ENCODE measurements at places on chromosomes 4 and X.
A peak's percentile ranks its signal among the peaks of the same experiment; 100 is the strongest.

- no peak for DNase-seq
Measured at GRCh38 chrX:119753001-119753400, 5.4 kb upstream of the SOWAHD start.

DNA sequence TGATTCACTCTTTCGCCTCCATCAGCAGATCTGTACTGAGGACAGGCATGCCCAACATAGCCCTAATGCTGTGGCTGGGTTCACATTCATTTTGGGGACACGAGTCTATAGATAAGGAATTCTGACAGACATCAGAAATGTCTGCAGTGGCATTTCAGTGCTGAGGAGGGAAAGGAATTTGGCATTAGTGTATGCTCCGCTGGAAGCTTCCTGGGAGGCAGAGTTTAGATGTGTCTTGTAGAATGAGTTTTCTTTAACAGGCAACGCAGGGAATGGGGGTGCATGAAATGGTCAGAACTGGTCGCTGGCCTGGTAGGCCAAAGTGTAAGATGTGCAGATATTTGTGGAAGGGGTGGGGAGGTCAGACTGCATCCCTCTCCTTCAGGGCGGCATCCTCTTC, 43.5 kb upstream of the ZNF518B start:
- DNase-seq = no peak

GRCh38 chrX:112819008-112819640, 21.5 kb downstream of the AMOT start:
- no peak for DNase-seq

- DNase-seq = no peak
Measured at GRCh38 chr4:160485071-160485687, 1382.3 kb downstream of the RAPGEF2 start.

DNA sequence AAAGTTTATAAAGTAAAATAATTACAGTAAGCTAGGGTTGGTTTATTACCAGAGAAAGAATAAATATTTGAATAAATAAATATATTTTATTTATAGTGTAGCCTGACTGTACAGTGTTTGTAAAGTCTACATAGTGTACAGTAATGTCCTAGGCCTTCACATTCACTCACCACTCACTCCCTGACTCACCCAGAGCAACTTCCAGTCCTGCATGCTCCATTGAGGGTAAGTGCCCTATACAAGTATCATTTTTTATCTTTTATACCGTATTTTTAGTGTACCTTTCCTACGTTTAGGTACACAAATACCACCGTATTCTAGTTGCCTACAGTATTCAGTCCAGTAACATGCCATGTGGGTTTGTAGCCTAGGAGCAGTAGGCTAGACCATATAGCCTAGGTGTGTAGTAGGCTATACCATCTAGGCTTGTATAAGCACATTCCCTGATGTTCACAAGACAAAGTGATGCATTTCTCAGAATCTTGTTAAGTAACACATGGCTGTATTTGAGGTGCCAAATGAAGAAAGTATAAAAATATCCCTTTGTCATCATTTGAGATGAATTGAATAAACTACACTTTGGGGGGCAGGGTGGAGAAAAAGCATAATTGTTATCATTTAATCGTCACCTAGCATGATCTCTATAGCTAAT, 14.7 kb upstream of the KLHL8 start:
- DNase-seq = peak; percentile 41

DNA sequence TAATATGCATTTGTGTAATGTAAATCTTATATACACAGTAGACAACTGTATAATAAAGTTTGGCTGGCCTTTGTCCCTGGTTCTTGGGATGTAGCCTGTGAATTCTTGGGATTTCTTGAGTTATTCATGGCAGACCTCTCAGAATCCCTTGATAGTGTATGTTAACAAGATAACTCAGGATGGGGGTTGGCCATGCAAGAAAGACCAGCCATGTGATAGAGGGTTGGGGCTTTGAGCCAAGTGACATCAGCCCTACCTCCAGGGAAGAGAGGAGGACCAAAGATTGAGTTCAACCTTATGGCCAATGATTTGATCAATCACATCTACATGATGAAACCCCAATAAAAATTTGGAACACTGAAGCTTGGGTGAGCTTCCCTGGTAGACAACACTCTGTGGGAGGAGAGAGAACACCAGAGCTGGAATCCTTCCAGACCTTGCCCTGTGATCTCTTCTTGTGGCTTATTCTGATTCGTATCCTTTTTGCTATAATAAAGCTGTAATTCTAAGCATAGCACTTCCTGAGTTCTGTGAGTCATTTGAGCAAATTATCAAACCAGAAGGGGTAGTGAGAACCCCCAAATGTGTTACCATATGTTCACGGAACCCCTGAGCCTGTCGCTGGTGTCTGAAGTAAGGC, 11.3 kb downstream of the SLC2A9 start:
- no peak for DNase-seq

DNA sequence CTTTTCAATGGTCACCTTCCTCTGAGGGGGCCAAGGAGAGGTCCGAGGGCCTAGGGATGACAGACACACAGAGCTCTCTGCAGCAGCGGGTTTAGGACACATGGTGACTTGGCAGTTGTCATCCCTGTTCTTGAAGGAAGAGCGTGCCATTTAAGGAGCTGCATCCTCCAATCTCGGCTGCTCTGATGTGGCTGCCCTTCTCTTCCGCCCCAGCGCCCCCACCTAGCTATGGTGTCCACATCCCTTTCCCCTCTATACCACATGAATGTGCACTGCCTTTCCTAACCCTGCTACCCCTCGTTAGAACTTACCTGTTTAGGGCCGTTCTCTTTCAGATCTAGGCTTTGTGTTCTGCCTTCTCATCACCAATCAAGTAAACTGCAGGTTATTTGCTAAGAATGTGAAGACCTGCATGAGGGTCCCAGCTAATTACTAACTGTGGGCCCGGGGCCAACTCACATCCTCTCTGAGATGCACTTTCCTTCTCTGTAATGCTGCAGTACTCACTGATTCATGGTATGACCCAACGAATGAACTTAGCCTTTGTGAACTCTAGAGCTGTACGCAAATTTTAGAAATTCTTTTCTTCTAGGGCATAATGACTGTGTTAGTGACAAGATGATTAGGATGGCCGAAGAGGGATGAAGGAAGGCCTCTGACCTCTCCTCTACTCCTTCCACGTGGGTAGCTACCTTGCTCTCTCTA, 38.2 kb downstream of the CHST7 start:
- no peak for DNase-seq

DNA sequence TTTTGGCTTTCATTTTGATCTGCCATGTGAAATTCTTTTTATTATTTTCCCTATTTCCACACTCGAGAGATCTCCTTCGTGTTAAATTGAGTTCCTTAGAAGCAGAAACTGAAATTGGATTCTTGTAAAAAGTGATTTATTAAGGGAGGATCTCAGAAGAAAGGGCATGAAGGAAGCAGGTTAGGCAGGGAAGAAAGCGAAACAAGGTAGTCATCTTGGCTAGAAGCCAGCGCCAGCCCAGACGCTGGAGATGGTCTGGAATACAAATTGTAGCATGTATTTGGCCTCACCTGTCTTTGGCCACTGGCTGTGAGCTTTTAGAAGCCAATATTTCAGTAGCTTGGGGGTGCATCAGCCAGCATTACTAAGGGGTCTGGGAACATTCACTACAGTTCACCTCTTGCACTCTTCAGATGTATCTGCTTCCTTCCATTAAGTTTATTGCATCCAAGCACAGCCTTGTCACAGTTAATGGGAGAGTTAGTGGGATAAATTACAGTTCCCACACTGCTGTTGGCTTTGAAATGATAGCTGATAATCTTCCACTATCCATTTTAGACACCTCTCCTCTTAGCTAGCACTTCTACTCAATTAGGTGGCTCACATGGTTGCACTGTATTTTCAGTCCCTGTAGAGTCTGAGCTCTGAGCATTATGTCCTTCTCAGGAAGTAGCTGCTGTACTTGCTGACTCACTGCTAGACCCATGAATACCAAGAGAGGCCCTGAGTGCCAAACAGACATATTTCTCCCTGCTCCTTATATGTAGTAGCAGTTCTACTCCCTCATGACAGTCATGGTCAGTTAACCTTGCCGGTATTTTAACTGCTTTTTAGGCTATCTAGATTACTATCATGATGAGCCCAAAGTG, 14.6 kb downstream of the GRXCR1 start:
- peak; percentile 64 for DNase-seq

DNA sequence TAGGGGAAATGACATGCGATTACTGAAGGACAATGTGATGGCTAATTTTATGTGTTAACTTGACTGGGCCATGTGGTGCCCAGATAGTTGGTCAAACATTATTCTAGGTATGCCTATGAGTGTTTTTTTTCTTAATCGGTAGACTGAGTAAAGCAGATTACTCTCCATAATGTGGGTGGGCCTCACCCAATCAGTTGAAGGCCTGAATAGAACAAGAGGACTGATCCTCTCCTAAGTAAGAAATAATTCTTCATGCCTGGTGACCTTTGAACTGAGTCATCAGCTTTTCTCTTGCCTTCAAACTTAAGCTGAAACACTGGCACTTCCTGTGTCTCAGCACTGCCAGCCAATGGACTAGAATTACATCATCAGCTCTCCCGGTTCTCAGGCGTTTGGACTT, 164.0 kb upstream of the FGF13 start:
- DNase-seq = no peak

- no peak for DNase-seq
Measured at GRCh38 chrX:38154818-38155217, 65.9 kb downstream of the SRPX start.

DNA sequence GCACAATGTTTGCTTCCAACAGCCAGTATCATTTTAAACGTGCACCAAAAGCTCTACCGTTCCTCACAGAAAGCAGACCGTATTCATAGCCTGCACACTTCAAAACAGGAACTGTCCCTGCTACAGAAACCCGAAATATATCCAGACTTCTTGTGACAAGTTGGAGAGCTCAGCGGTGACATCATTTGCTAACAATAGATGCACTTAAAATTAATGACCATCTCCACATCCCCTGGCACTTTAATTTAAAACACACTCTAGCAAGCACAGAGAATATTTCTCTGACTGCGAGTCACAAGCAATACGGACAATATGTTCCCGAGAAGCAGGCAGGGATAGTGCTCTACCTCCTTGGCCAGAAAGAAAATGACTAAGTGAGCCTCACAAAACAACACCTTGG, 2.5 kb downstream of the NYX start:
- peak; percentile 35 for DNase-seq

GRCh38 chr4:16337936-16338335, 111.7 kb upstream of the TAPT1 start:
- DNase-seq = peak; percentile 81

DNA sequence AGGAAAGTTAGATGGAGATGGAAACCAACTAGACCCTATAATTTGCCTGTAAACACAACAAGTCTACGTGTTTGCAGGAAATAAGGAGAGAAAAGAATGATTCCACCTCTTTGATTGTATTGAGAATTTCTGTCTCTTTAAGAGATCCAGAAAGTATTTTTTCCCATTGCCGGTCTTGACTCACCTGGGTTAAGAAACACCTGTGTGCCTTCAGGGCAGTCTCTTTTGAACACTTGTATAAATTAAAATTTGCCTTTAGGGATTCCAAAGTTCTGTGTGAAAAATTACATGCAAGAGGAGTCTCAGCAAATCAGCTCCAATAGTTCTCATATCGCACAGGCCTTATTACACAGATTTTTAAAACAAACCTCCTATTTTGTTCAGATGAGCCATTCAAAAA, 46.0 kb upstream of the SMAD1 start:
- DNase-seq = peak; percentile 52

DNA sequence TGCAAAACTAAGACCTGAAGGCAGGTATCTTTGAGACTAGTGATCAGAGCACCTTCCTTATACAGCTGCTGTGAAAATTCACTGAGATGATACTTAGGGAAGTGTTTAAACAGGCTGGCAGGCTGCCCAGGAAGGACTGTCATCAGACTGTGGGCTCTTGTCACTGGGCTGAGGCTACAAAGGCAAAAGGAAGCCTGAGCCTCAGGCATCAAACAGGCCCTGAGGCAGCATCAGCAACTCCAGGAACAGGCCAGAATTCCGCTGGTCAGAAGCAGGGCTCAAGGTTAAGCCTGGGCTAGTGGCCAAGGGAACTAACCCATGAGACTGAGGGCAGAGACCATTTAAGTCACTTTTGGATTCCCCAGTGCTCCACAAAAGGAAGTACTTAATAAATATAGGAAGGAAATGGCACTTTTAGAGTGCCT, 12.8 kb downstream of the PJA1 start:
- peak; percentile 87 for DNase-seq

GRCh38 chr4:3248811-3249661, at the start of gene MSANTD1:
Gene MSANTD1, plus strand, starts transcription at chr4:3249159. Its CDS starts 64 bp downstream, at chr4:3249223.
- DNase-seq = no peak

Data from PC-3 (cell line).